ENCODE measurements at places on chromosomes 1 and 21.

- DNase-seq, result no peak
Observed at GRCh38 chr1:198637916-198638437, 863 bp upstream of the PTPRC start.

DNA sequence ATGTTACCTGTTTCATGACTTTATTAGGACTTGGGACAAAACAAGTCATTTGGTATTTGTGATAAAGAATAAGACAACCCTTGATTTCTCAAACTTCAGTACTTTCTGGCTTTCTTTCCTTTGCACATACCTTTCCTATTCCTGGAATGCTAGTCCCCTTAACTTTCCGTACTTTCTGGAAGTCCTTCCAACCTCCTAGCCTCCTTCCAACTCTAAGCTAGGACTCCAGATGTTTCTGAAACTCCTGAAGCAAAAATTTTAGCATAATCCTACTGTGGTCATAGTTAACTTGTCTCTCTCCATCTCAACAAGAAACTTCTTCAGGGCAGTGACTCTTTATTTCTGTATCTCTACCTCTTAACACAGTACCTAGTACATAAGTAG lies 19.8 kb upstream of the C1orf105 start:
- no peak for DNase-seq

DNA sequence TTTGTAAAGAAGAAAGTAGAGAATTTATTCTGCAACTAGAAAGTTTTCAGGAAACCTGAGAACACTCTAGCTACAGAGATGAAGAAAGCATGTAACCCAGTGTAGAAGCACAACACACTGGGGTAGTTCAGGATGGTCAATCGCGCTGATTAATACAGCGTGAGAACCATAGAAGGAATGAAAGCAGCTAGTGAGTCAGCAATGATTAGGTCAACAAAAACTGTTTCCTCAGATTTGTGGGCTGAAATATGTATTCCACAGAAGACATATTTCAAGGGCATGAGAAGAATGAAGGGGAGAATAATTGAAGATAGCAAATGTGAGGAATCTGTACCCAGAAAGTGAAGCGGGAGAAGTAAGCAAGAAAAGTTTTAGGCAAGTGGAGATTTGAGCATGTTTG lies 97.8 kb upstream of the ADGRL2 start:
- DNase-seq, result no peak

DNA sequence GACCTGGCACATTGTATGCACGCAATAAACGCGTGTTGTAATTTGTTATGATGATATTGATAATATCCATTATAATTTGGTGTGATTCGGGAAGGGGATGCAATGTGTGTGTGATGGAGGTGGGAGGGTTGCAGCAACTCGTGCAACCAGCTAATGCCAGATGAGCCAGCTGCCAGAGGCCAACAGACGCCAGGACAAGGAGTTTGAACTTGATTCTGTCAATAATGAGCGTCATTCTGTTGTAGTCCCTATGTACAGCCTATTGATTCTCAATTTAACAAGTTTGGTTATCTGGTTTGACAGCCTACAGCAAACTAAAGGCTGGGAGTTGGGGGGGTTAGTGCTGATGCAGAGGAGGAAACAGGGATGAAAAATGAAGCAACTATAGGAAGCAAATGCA lies 35.5 kb downstream of the TIAM1 start:
- no peak for DNase-seq

DNA sequence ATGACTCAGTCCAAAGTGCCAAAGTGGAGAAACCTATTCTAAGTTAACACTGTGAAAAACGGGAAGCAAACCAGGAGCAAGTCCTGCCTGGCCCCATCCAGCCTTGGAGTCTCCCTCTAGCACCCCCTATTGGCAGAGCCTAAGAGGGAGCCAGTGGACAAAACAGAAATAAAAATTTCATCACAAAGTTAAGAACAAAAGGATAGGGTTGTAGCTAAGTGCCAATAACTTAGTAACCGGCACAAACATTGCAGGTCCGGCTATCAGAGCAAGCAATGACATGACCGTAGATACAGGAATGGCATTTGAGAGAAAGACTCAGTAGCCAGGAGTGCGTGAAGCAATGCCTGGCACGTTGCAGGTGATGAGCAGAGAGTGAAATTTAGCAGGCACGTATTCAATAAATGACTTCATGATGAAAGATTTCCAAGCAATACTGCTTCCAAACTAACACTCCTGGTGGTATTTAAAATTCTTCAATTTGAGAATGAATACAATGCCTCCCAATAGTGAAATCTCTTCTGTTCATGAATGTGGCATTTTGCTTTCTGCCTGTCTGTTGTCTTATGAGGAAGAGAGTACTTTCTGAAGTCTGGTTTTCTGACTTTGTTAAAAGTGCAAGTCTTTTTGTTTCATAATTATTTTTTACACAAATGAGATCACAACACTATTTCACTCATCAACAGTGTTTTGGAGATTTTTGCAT lies 391.0 kb downstream of the OMA1 start:
- no peak for DNase-seq

DNA sequence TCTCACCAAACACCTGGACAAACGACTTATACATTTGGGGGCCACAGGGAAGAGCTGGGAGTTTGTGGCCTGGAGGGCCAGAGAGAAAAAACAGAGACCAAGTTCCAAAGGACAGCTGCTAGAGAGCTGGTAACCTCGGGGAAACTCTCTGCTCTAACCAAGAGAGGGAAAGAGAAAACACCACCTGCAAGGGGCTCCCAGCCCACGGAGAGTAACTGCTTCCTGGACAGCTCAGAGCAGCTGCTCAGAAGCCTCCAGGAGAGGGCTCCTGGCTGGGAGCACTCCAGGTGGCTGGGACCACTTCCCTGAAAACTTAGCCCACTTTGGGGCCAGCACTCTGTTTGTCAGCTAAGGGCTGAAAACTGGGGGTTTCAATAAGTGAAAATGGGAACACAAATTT lies 154.8 kb upstream of the GRIK3 start:
- no peak for DNase-seq

- no peak for DNase-seq
Observed at GRCh38 chr1:194774535-194774934, 1588.1 kb upstream of the B3GALT2 start.

GRCh38 chr1:156583821-156584622 lies 4.5 kb downstream of the TTC24 start:
- DNase-seq, result peak; percentile 62

DNA sequence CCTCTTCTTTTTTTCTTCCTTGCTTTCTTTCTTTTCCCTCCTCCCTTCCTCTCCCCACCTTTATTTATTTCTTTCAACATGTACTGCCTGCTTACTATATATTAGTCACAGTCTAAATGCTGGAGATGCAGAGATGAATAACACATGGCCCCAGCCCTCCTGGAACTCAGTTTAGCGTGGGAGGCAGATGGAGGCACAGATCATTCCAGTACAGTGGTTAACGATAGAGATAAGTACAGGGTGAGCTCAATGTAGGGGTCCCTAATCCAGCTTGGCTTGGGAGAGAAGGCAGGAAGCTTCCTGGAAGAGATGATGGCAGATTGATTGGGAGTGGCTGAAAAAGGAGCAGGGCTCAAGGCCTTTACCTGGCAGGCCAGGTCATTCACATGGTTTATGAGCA lies 55.6 kb upstream of the PPP2R5A start:
- DNase-seq, result no peak

GRCh38 chr1:204883405-204883804 lies 12.7 kb downstream of the NFASC start:
- no peak for DNase-seq

DNA sequence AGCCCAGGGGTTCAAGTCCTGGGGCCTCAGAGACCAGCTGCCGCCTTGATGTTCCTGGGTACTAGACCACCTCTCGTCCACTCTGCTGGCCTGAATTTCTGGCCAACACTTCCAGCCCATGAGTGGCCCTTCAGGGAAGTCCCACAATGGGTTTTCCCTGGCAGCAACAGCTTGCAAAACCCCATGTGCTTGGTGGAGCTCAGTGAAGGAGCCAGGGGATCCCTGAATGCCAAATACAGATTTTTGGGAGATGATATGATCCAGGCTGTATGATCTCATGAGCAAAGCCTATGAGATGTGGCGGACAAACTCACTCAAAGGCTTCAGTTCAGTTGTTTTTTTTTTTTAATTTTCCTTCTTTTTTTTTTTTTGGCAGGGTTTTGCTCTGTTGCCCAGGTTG lies 9.6 kb upstream of the RASSF5 start:
- no peak for DNase-seq

- no peak for DNase-seq
Observed at GRCh38 chr1:3423896-3424611, 30.4 kb upstream of the ARHGEF16 start.

DNA sequence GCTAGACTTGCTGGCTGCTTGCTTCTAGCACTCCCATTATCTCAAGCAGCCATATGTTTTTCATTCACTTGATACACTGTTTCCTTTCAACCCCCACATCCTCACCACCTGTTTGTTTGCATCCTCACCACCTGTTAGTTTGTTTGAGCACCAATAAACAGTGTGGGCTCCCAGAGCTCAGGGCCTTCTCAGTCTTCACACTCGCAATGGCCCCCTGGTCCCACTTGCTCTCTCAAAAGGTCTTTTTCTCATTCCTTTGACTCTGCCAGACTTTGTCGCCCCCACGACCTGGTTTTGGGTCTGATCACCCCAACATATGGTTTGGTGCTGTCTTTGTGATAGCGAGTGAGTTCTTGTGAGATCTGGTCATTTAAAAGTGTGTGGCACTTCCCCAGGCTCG lies 6.2 kb upstream of the PADI4 start:
- no peak for DNase-seq

DNA sequence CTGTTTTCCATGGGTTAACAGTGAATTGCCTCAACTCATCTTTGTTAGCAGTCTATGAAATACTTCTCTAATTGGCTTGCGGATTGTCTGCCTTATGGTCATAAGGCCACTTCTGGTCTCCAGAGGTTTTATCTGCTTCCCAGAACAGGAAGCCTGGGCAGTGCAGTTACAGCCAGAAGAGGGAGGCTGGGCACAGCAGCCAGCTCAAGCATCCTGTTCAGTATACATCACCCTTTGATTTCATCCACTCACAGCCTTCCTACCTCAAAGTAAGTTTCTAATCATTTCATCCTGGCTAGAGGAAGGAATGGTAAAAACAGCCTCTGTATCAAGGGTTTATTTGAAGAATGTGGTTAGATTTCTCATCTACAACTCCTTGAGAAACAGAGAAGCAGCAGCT lies 311.5 kb upstream of the DEPDC1 start:
- no peak for DNase-seq

DNA sequence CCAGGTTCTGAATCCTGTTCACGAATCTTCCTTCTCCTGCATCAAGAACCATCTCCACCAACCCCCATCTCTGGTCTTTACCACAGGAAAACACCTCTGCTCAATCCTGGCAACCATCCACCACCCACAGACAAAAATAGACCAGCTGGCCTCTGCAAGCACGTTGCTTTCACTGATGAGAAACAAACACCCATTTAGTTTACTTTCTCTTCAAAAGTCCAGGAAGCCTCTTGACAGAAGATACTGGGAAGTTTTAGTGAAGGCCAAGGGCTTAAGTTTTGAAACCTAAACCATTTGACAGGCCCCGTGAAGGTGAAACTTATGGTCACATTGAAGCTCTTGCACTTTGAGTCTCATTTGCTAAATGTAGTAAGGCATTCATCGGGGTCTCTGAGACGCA lies 122.6 kb upstream of the PPP2R5A start:
- DNase-seq, result no peak

DNA sequence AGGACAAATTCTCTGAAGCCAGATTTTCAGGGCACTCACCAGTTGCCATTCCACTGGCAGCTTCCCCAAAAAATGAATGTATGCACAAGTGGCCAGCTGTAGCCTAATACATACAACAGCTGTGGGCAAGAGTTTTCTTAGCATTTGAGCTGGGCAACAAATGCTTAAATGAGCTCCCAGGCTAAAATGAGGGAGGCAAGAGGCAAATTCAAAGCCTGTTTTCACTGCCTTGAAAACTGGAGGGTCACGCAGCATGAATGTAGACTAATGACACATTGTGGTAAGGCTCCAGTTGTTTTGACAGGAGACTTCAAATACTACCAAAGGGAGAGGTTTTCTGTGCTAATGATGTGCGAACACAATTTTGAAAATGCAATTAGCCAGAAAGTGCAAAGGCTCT lies 88.2 kb downstream of the TIAM1 start:
- DNase-seq, result no peak

DNA sequence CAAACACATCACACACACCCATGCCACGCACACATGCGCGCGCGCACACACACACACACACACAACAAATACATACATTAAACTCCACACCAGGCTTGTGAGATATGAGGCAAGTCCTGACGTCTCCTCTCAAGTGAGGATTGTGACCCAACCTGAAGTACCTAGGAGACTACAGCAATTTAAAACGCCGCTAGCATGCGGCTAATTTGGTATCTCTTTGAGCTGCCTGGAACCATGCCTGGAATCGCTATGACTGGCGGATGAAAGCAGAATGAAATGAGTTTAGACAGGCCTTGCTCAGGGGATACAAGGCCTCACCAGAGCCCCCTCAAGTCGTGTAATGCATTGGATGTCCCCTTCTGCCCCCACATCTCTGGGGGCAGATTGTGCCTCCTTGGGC lies 1.6 kb upstream of the RAB7B start:
- no peak for DNase-seq

DNA sequence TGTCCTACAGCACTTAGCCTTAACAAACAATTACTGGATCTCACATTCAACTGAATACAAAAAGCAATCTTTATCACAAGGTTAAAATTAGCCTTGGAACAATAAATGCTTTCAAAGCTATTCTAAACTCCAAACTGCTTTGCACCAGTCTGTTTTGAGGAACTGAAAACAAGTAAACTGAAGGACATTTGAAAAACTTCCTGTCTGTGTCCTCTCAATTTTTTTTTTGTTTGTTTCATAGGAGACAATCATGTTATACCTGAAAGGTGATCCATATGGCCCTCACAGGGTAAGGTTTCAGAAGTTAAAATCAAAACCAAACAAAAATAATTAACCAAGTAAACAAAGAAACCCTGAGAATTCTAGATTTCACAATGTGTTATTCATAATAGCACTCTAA lies 459.1 kb downstream of the DPYD start:
- DNase-seq, result no peak

DNA sequence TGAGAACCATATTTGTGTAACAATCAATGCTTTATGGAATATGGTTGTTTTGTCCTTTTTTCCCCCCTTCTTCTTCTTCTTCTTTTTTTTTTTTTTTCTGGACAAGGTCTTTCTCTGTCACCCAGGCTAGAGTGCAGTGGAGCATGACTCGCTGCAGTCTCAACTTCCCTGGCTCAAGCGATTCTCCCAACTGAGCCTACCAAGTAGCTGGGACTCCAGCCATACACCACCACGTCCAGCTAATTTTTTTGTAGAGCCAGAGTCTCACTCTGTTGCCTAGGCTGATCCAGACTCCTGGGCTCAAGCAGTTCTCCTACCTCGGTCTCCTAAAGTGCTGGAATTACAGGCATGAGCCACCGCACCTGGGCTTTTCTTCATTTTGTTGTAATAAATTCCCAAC lies 86.7 kb downstream of the FMN2 start:
- no peak for DNase-seq

DNA sequence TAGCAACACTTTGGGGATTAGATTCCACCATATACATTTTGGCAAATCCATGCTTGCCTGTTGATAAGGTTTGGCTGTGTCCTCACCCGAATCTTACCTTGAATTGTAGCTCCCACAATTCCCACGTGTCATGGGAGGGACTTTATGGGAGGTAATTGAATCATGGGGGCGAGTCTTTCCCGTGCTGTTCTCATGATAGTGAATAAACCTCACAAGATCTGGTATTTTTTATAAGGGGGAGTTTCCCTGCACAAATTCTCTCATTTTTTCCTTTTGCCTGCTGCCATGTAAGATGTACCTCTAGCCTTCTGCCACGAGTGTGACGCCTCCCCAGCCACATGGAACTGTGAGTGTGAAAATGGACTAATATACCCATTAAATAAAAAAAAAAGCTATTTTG lies 265.3 kb downstream of the MRPL39 start:
- no peak for DNase-seq

- no peak for DNase-seq
Observed at GRCh38 chr1:29331729-29332128, 95.4 kb downstream of the PTPRU start.
